ENCODE measurements at places on chromosomes 5 and 9.

GRCh38 chr9:7367726-7368125, 431.9 kb downstream of the DMAC1 start:
- DNase-seq: no peak

- peak; percentile 51 for DNase-seq
Observed at GRCh38 chr9:107863396-107863795, 373.8 kb upstream of the KLF4 start.

GRCh38 chr9:107183176-107183575, 99.9 kb upstream of the RAD23B start:
- no peak for DNase-seq

DNA sequence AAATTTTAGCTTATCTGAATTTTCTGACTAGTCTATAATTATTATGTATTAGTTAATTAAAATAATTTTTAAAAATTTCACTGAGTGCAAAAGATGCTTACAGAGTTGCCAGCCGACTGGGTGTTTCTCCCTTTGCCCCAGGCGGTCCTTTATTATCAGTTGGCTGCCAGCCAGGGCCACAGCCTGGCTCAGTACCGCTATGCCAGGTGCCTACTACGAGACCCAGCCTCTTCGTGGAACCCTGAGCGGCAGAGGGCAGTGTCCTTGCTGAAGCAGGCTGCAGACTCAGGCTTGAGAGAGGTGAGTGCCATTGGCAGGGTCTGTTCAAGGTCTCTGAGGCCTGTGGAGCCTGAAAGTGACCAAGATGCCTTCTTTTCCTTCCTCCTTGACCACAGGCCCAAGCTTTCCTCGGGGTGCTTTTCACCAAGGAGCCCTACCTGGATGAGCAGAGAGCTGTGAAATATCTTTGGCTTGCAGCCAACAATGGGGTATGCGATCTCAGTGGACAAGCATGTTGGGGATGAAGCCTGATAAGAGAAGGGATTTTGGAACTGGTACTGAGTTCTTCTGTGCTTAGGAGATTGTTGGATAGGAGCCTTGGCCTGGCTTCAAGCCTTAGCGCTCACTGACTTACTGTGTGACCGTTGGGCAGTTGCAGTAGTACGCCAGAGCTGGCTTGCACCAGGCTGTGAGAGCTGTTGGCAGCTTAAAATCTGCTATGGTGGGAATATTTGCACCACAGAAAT, 10.6 kb downstream of the DELE1 start:
- DNase-seq: no peak

DNA sequence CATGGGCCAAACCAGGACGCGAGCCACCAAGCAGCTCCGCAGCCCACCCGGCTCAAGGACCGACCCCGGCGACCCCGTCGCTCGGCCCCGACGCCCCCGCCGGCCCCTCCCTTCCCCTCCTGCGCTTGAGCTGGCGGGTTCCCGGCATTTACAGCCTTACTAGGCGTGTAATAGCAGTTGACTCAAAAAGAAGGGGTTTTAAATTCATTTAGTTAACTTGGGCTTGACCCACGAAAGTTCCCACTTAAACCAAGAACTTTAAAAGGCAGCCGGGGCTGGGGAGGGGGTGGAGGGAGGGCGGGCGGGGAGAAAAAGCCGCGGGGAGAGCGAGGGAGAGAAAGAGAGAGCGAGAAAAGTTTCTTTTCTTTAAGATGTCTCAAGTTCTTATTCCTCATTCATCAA, 636 bp downstream of the PRDM12 start:
- no peak for DNase-seq

GRCh38 chr9:134600371-134600770, 41.2 kb upstream of the COL5A1 start:
- DNase-seq: no peak

Measured in adipocyte (in vitro differentiated cells).